ENCODE measurements at places on chromosomes 16 and 17.

DNA sequence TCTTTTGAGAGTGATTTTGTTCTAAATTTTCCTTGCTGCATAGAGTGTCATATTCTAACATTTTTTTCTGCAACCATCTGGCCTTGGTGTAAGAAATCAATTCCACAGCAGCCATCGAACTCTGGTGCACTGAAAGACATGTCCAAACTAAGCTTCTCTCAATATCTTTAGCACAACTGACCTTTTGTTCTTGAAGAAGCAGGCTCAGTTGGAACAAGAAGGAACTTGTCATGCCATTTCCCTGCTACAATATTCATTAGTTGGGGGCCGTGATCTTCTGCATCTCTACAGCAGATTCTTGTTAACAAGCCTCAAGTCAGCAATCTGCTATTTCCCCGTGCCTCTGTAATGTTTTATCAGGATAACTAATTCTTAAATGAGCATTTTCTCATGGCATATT, 1305.6 kb downstream of the CDH11 start:
- no peak for DNase-seq

GRCh38 chr17:63626551-63627180, 4.4 kb downstream of the MAP3K3 start:
- DNase-seq, result peak; percentile 83

DNA sequence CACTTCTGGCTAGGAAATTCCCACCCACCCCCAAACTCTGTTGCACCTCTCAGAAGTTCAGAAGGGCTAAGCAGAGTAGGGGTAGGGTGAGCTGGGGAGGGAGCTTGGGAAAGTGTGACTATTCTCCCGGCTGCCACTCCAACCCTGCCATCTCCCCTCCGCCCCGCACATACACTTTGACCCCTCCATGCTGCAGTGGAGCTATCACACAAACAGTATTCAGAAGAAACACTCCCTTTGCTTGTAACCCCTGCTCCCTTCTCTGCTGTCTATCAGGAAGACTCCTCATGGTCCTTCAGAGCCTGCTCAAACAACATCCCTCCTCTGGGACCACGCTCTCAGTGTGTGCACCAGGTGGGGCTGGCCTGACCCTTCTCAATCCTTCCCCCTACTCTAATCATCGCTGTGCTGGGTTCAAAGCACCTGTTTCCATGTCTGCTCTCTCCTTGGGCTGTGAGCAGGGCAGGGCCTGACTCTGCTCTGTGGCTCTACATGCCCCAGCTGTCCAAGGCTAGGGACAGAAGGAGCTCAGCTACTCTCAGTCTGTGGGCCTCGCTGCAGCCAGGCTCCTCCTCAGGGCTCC, 8.6 kb downstream of the SLC13A5 start:
- DNase-seq, result no peak

DNA sequence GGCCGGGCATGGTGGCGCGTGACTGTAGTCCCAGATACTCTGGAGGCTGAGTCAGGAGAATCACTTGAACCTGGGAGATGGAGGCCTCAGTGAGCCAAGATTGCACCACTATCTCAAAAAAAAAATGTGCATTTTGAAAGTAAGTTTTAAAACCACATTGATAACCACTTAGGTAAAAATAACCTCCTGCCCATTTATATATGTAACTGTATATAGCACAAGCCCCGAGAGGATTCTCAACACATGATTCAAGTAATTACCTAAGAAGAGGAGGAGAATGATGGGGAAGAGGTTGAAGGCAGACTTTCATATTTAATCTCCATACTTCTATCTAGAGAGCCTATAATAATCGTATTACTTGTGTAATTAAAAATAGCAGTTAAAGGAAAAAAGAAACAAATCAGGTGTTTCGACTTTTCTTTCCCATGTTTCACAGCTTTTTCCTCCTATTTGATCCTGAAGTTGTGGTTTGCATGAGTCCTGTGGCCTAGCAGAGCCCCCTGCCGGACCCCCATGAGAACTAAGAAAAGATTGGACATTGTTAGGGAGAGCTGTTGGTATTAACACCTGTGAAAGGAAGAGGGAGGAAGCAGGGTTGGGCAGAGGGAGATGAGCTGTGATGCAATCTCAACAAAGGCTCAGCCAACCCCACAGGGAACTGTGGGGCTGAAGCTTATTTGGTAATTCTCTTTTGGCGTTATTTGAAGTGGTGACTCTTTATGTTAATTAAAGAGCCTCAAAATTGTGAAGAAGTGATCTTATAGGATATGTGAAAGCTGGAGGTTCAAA, 22.1 kb downstream of the PMFBP1 start:
- DNase-seq, result no peak

GRCh38 chr17:39979016-39979670, 1.5 kb upstream of the PSMD3 start:
- DNase-seq, result peak; percentile 94

DNA sequence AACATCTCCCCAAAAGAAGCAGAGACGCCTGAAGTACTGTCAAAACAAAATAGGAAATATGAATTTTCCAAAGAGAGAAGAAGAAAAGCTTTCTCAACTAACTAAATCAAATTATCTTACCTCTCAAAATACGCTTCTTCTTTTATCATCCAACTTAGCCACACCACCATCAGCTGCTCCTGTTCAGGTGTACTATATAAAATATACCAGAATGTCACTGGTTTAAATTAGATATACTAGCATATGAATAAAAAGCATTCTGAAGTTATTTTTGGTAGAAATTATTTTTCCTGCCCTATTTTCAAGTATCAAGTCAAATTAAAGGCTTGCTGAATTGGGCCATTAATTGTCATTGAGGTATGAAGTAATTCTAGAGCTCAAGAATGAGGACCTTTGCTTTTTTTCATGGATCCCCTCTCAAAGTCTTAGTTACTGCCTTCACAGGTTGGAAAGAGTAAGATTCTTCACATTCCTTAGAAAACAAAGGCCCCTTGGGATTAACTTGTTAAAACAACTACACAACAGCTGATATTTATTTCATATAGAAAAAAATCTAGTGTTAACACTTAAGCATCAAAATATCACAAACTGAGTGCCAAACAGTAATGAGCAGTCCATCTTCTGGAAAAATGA, 30.1 kb downstream of the INTS2 start:
- DNase-seq, result no peak

- no peak for DNase-seq
Observed at GRCh38 chr17:6166492-6167179, 96.5 kb downstream of the WSCD1 start.

DNA sequence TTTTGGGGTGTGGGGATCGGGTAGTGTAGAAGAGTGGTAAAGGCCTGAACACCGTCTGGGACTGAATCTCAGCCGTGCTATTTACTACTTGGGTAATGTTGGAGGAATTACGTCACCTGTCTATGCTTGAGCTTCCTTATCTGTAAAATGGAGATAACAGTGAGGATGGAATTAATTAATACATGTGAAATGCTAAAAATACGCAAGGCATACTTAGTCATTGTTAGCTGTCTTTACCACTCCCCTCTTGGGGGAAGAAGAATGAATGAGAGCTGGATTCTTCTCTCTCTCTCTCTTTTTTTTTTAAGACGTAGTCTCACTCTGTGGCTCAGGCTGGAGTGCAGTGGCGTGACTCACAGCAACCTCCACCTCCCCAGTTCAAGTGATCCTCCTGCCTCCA, 41.1 kb upstream of the TANGO6 start:
- no peak for DNase-seq

DNA sequence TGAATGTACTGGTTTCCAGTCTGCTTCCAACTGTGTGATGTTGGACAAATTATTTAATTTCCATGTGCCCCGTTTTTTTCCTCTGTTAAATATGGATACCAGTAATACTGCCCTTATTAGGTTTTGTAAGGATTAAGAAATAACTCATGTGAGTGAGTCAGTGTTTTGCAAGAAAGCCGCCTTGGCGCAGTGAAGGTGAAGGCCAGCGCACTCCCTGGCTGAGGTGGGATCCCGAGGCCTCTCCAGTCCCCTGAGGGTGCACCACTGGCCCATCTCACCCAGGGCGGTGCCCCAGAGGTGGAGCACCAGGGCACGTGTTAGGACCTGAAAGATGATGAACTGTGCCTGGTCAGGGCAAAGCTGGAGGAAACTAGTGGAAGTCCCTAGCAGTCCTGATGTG, 43.5 kb downstream of the PHKB start:
- no peak for DNase-seq

GRCh38 chr16:17229131-17229530, 241.6 kb downstream of the XYLT1 start:
- DNase-seq, result no peak

- DNase-seq, result no peak
Observed at GRCh38 chr17:1475321-1475854, 17.1 kb downstream of the MYO1C start.

DNA sequence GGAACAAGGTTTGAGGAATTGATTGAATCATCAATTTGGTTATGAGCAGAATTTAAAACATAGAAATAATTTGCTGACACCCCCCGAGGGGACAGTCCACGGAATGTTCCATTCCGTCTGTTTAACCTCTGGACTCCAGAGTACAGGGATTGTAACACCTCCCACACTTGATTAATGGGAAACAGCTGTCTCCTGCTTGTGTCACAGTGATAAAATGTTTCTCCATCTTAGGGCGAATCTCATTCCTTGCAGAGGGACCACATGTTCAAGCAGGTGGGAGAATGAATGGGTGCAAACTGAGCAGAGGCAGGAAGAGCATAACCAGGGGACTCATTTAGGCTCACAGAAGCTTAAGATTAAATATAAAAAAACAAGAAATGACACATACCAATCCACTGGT, 249.5 kb upstream of the RBFOX1 start:
- no peak for DNase-seq

DNA sequence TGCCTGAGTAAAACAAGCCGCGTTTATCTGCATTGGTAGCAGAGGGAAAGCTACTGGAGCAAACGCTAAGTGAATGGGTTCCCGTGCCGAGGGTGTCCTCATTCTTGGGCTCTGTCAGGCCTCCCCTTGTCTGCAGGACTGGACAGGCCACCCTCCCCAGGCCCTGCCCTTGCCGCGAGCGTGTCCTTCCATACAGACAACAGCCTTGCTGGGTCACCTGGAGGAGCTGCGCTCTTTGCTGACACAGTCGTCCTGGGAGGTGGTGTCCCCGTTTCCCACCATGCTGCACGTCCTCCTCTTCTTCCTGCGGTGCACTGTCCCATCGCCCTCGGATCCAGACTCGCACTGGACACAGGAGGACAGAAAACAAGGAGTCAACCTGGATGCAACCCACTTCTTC, 7.8 kb upstream of the MXRA7 start:
- DNase-seq, result no peak

- DNase-seq, result peak; percentile 48
Observed at GRCh38 chr17:44444735-44445105, 55.3 kb upstream of the ITGA2B start.

DNA sequence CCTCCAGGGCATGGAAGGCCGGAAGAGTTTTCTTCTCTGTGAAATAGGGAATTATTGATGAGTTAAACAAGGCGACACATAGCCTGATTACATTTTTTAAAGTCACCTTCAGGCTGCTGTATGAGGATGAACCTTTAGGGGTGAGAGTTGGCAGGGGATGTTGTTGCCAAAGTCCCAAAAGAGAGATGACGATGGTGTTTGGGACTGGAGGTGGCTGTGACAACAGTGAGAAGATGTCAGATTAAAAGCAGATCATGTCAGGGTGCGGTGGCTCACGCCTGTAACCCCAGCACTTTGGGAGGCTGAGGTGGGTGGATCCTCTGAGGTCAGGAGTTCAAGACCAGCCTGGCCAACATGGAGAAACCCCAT, 16.8 kb upstream of the ASGR2 start:
- DNase-seq, result no peak

DNA sequence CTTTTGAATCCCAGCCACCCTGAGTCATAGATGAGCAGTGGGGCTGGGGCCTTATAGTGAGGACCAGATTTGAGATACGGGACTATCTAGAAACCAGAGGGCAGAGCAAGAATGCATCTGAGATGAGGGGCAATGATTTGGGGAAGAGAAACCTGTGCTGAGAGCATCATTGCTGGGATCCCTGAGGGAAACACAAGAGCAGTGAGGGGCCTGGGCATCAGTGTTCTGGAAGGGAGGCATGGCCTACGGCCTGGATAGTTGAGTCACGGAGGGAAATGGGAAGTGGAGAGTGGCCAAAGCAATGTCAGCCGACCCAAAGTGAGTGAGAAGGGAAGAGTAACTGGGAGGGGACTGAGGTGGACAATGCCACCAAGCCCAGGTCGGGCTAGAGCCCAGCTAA, 5.2 kb downstream of the CAMTA2 start:
- DNase-seq, result no peak

DNA sequence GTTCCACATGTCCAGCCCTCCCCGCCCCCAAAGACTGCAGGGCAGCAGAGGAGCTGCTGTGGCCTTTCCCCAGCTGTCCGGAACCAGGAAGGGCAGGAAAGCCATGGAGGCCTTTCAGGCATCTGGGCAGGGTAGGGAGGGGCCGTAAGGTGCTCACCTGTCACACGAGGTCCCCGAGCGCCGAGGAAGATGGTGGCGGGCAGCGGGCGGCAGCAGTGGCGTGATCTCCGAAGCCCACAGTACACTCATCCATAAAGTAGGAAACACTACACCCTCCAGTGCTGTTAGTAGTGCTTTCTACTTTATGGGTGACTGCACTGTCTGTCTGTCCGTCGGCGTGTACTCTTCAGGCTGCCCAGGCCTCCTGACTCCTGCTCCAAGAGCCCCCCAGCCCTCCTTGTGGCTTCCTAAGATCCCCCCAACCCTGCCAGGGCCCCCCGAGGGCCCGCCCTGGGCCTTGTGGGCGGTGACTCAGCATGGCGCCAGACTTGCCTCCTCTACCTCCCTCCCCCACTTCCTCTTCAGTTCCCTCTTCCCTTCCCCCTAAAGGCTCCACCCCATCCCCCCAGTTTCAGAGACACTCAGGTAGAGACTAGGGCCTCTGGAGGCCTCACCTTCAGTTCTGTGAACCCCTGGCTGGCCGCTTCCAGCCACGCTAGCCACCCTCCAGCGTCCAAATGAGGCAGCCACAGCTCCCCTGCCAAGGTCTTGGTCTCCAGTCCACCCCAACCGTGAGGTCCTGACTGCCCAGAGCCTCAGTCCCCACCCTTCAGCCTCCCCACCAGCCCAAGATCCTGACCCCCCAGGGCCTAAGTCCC, 2.6 kb upstream of the TSPOAP1 start:
- DNase-seq, result peak; percentile 62
